Stromal cell of bone marrow (primary cell): ENCODE measurements at places on chromosomes 1 and 21.
A peak's percentile ranks its signal among the peaks of the same experiment; 100 is the strongest.

DNA sequence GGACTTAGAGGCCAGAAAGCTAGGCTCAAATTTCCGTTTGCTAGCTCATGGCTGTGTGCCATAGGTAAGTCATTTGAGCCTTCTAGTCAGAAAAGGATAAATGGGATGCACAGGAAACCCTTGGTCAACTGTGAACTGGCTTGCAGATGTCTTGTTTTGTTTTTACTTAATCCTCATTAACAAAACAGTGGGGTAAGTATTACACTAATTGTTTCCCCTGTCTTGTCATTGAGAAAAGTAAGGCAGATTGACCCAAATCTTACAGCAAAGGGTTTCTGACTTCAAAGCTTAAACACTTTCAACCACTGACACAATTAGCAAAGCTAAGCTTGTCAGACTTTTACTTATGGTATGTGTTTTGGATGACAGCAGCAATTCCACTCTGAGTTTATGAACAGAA is 291.3 kb downstream of the NTNG1 start:
- no peak for DNase-seq

DNA sequence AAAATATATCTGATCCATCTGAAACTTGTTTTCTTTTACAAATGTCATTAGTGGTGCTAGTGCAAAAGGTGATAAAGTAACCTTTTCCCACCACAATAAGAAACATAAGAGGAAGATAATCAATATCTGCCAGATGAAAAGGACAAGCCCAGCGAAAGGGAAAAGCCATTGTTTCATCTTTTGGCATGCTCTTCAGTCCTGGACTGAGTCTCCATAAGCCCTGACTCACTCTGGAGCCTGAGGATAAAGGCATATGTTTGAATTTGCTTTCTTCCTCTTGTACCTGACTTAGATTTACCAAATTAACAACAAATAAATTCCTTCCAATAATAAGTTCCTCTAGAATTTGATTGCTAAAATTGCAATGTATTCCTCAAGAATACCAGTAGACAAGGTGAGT is 13.6 kb downstream of the DNAJC11 start:
- no peak for DNase-seq

DNA sequence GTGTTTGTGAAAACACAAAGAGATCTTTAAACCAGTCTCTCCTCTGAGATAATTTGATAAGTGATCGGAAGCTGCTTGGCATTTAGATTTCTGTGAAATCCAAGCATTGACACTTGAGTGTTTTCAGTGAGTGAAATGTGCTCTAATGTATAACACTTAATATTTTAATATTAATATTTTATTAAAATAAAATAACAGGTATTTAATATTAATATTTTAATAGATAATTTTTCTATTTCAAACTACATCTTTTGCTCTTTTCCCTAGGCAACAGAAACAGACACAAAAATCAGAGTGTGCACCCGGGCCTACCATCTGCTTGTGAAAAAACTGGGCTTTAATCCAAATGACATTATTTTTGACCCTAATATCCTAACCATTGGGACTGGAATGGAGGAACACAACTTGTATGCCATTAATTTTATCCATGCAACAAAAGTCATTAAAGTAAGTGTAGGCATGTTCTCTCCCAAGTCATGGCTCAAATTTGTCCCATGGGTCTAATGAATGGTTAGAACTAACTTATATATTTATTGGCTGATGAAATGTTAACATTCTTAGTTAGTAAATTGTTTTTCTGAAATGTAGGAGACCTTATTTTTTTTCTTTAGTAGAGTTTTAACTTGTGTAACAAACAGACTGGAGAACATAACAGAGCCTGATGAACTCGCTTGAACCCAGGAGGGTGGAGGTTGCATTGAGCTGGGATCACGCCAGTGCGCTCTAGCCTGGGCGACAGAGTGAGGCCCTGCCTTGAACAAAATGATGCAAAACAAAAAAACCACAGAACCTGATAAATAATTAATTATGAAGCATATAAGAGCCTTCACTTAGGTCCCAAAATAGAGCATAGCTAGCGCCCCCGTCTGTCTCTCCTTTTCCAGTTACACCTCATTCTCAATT is 55.2 kb downstream of the MTR start:
- no peak for DNase-seq

DNA sequence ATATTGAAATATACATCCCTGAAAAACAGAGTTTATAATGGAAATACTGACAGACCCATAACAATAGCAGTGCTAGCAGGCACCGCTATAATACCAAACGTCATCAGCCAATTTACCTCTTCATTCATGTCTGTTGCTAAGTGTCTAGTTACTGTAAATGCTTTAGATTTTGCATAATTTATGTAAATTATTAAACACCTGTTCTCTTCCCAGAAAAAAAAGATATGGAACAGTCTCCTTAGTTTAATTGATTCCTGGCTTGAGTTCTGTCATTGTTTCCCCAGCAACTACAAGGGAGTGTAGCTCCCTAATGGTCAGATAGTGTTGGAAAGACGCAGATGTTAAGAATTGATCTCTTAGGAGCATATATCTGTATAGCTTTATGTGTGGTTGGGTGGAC is 817.9 kb upstream of the ADGRL2 start:
- DNase-seq: no peak

DNA sequence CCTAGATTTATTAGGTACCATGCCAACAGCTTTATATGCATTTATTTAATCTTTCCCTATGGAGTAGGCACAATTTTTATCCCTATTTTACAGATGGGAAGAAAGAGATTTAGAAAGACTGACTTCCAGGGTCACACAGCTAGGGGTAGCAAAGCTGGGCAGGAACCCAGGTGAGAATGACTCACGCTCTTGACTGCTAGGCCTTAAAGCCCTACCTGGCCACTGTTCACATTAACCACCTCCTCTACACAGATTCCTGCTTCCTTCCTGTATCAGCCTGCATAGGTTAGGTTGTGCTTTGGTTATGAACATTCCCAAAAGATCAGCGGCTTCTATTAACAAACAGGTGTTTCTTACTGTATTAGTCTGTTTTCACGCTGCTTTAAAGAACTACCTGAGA is 53.2 kb downstream of the DNAJC6 start:
- DNase-seq: no peak

DNA sequence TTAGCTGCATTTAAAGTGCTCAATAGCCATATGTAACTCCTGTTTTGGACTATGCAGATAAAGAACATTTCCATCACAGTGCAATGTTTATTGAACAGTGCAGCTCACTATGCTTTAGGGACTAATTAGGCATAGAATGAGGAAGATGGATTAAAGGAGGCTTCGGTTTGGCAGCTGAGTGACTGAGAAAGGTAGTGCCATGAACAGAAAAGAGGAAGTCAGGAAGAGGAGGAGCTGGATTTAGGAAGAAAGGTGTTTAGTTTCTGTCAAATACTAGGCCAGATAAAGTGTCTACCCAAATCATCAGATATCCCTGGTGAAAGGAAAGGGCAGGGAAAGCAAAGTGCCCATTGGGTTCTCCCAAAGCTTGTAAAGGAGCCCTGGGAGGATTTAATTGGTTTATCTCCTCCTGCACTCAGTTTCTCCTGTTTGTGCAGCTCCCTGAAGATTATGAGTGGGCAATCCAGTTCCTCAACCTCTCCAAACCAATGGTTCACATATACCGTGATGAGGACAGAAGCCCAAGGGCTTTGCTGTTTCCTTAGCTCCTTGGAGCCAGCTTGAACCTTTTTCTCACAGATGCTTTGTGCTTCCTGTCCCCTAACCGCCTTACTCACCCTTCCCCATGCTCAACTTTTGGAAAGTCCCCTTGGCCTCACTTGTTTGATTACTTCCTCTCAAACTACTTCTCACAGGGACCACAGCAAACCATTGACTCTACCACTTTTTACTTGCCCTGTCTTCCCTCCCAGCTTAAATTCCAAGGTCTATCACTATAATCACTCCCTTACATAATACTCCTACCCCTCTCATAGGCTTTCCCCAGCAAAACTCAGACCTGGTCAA is 3.5 kb upstream of the RAP1A start:
- DNase-seq: no peak

DNA sequence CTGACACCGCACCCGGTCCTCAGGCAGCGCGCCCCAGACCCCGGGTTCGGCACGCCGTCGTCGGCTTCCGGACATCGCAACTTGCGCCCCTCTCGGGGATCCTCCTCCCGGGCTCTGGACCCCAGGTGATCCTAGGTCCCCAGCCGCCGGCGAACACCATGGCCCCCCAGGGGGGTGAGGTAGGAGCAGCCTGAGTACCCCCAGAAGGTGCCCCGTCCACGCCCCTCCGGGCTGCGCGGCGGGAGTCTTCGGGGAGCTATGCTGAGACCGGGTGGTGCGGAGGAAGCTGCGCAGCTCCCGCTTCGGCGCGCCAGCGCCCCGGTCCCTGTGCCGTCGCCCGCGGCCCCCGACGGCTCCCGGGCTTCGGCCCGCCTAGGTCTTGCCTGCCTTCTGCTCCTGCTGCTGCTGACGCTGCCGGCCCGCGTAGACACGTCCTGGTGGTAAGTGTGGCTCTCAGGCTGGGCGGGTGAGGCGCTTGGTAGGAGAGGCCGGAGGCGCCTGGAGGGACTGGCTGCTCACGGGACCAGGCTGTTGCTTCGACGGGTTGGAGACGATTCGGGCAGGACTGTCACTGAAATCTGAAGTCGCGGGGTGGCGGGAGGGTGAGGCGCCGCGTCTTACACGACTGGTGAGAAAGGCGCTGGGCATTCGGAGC is 367 bp downstream of the WNT2B start:
- DNase-seq: no peak

- peak; percentile 54 for DNase-seq
Observed at GRCh38 chr1:231584117-231584516, 42.5 kb upstream of the DISC1 start.

GRCh38 chr21:37006486-37007291 is at the start of gene RIPPLY3:
RIPPLY3 (plus strand) TSS chr21:37006702; CDS start chr21:37006773, 71 bp downstream.
- no peak for DNase-seq

DNA sequence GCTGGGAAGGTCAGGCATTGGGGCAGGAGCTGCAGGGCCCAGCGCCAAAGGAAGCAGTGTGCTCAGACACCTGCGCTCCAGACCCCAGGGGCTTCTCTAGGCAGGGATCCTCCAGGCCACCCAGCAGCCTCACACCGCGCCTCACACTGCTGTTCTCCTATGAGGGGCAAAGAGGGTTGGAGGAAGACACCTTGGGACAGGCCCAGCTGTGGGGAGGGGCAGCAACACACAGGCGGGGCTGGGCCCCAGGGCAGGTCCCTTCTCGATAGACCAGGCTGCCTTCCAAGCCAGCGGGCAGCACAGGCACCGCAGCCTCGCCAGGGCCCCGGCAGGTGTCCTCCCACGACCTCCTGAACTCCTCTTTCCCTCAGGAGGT is 20.7 kb upstream of the PRSS38 start:
- no peak for DNase-seq

DNA sequence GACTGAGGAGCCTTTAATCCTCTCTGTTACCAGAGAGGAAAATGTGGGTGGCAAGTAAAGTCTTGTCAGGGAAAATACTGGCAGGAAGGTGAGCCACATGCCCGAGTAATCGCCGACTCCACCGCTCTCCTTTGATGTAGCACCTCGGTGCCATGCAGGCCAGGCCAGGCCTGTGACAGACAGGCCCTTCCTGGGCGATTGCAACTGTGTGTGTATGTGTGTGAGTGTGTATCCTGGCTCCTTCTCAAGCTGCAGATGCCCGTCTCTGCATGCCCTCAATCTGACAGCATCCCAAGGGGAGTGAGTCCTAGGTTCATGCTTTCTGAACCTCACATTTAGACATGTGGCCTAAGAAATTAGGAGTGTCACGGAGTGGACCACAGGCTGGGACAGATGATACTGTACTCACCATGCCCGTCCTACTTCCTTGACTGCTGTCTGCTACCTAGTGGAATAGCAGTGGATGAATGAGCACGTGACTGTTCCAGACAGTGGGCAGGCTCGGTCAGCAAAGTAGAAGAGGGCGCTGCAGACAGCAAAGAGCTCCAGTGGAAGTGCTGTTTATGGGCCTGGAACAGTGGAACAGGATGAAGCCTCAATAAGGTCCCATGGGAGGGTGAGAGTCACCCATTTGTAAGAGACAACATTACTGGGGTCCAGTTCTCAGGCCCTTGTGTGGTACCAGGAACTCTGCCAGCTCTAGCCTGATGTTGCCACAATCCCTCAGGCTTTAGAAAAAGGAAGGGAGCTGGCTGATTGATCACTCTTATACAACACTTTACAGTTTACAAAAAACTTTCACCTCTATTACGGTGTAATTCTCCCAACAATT is 25.3 kb downstream of the SERTAD4 start:
- no peak for DNase-seq

DNA sequence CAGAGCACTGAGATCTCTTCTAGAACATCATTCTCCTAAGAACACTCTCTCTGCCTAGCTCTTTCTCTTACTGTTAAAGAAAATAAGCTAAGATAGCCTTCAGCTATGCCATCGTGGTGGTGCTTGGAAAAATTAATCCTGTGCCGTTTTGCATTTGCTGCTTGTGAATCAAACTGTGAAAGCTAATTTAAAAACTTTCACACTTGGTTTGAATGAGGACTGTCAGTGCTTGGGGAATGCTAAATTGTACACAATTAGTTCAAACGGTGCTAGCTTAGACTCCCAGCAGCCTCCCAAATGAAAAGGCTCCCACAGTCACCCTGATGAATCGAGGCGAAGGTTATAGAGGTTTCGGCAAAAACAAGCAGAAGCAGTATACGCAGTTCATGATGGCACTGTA is 79.6 kb downstream of the DAB1 start:
- no peak for DNase-seq

- peak; percentile 69 for DNase-seq
Observed at GRCh38 chr1:156805766-156806511, 10.7 kb downstream of the SH2D2A start.

DNA sequence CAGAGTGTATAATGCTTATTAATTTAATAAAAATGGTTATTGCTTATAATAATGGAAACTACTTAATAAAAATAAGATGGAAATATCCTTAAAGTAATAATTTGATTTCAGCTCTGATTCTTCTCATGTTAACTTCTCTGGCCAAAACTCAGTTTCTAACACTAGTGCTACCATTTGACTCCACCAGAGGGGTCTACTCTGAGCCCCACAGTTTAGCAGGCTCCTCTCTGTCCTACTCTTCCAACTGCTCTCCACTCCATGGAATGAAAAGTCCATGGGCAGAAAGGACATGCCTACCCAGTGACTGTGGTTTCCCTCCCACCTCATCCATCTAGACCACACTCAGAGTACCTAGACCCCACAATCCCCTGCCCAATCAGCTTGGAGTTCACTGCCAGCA is 489.1 kb upstream of the CAMK1G start:
- no peak for DNase-seq

- DNase-seq: no peak
Observed at GRCh38 chr1:227828786-227829185, 13.3 kb downstream of the PRSS38 start.

- no peak for DNase-seq
Observed at GRCh38 chr1:102628109-102628613, 480.2 kb downstream of the COL11A1 start.

- no peak for DNase-seq
Observed at GRCh38 chr1:210536254-210536961, 207.7 kb downstream of the HHAT start.
